ENCODE measurements at places on chromosomes 3 and 15.

DNA sequence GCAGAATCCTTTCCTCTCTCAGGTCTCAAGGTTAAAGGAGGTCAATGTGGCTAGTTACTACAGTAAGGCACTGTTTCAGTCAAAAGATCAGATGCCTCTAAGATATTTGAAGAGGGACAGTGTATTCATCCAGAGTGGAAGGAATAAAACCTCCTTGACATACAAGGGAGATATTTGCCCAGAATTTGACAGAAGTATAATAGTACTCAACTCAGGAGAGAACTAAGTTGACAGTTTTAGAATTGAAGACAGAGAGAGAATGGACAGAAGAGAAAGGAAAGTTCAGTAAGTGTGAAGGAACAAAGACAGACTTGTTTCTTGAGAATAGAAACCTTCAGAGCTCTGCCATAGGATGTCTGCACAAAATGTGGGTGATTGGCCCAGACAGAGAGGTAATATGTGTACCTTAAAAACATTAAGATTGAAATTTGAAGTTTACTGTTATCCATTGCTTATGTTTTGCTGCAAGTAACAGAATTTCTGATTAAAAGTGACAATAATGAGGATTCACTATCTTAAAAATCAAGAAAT lies 507.1 kb downstream of the IGSF11 start:
- DNase-seq: no peak

DNA sequence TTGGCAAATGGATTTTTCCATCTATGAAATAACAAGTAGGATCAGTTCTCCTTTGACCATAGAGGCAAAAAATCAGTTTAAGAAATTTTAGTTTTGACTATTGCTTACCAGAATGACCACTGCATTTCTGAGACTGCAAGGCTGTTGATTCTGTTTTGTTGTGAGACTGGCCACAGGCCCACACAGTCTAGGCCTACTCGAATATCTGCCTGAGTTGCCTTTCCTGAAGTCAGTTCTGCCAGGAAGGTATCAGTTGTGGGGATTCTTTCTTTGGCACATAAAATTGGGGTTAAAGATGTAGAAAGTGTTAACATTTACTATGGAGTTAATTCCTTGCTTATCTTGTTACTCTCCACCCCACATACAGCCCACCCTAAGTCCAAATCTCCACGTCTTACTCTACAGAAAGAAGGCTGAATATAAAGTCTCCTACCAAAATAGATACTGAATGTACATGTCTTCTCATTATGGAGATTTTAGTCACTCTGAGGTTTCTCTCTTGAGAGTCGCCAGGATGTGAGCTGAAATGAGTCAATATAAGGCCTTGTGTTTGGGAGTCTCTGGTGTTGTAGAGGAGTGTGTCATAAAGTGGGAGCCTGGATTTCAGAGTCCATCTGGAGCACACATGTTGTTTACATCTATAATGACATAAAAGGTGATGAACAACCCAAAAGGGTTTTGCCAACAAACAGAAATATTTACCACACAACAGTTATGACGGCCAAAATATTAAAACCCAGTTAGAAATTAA lies 45.0 kb upstream of the WWTR1 start:
- DNase-seq: no peak

GRCh38 chr3:63386568-63386967 lies 108.5 kb downstream of the SYNPR start:
- DNase-seq: no peak

DNA sequence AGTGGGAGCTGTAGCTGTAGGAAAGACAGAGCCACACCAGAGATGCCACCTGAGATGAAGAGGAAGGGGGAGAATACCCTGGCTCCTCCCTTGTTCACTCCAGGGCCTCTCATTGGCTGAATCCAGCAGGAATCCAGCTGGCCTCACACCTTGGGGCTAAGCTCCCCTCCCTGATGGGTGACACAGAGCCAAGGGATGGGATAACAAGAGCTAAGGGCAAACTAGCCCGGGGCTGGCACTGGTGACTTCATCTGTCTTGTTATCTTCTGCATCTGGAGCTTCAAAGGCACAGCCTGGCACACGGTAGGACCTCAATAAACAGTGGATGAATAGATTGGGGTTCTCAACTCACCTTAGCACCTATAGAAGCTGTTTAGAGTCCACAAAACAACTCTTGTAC lies 13.8 kb upstream of the GATA2 start:
- no peak for DNase-seq

GRCh38 chr3:5390936-5391625 lies 203.6 kb downstream of the EDEM1 start:
- no peak for DNase-seq

- DNase-seq: no peak
Measured at GRCh38 chr15:66139591-66140207, 113.9 kb downstream of the MEGF11 start.

- DNase-seq: no peak
Measured at GRCh38 chr15:31200735-31201151, 99.2 kb upstream of the TRPM1 start.

DNA sequence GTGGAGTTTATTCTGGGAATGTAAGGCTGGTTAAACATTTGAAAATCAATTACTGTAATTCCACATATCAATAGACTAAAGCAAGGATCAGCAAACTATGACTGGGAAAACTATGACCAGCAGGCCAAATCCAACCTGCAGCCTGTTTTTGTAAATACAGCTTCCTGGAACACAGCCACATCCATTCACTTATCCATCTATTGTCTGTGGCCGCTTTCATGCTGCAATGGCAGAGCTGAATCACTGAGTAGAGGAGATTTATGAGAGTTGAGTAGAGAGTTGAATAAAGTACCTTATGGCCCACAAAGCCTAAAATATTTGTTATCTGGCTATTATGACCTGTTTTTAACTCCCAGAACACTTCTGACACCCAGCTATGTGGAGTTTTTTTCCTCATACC lies 12.2 kb downstream of the MYLK start:
- no peak for DNase-seq

- no peak for DNase-seq
Measured at GRCh38 chr3:60025096-60026050, 975.5 kb upstream of the CFAP20DC start.

- DNase-seq: no peak
Measured at GRCh38 chr3:141181196-141181595, 50.4 kb upstream of the PXYLP1 start.

DNA sequence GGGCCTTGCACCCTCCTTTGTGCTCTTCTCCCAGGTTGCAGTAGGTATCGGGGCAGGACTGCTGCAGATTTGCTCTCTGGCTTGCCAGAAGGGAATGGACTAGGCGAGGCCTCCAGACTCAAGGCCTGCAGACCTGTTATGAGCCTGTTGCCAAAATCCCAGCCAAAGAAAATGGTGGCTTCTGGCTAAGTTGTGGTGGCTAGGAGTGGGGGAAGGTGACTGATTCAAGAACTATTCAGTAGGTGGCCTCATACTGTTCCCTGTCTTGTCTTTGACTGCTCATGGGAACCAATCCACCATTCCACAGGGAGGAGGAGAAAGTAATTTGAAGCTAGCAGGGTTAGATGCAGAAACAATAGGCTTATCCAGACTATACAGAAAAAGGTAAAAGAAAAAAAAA lies 380.4 kb upstream of the PROK2 start:
- no peak for DNase-seq
